ENCODE measurements at places on chromosomes 6 and 20.
A peak's percentile ranks its signal among the peaks of the same experiment; 100 is the strongest.

DNA sequence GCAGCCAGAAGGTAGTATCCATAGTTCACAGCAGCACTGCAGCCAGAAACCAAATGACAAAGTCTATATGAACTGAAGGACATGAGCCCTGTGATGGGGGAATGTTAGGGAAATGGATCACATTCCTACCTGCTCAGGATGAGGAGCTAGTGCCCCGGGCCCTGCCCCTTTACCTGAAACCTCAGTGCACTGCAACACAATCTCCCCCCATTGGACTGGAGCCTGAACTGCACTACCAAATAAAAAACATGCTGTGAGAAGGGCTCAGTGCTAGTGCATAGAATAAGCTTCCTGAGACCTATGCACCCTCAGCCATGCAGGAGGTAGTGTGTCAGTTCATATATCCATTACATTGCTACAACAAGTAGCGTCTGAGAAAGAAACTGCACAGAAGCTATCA lies 477.8 kb downstream of the HACE1 start:
- no peak for DNase-seq

- DNase-seq: no peak
Measured at GRCh38 chr6:17846762-17847161, 140.0 kb upstream of the NUP153 start.

- DNase-seq: no peak
Measured at GRCh38 chr6:50102676-50103075, 52.9 kb upstream of the DEFB112 start.

GRCh38 chr20:12056839-12057238 lies 139.1 kb downstream of the BTBD3 start:
- DNase-seq: no peak

DNA sequence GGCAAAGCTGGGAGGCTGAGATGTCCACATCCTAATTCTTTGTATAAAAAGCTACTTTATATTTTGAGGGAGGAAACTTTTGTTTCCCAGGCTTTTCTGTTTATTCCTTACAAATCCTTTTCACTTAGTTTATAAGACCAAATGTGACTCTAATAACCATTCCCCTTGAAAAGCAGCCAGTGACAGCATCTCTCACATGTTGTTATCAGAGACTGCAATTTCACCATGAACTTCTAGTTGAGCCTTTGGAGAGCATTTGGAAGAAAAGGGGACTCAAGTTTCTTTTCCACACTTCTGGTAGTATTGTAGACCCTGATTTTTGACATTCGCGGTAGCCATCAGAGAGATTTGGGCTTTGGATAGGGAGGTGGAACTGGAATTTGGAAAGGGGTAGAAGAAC lies 215.8 kb downstream of the RNF144B start:
- no peak for DNase-seq

DNA sequence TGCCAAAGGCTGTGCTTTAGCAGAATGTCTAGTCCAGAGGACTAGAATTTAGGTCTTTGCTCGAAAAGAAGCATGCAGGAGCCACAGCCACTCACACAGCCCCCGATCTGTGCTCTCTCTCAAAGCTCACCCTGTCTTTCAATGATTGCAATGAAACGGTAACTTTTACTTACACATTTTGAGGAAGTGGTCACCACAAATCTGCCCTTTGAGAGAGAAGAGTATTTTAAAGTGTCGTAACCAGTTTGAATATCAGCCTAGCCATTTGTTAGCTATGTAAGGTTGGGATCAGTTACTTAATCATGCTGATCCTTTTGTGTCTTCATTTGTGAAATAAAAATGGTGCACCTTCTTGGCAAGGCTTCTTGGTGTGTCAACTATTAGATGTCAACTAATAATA lies 209.0 kb downstream of the TFAP2A start:
- DNase-seq: no peak

DNA sequence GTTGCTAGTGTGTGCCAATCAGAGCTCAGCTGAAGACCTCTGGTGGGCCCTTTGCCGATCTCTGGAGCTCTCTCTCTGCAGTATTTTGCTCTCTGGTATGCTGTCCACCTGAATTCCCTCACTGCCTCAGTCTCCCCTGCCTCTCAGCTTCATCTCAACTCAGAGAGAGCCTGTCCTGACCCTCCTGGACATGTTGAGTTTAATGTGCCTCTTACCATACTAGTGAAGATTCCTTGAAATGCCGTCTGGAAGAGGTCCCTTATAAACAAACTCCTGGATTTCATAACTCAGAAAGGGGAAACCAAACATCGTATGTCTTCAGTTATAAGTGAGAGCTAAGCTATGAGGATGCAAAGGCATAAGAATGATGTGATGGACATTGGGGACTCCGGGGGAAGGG lies 231.1 kb upstream of the ZNF217 start:
- no peak for DNase-seq

DNA sequence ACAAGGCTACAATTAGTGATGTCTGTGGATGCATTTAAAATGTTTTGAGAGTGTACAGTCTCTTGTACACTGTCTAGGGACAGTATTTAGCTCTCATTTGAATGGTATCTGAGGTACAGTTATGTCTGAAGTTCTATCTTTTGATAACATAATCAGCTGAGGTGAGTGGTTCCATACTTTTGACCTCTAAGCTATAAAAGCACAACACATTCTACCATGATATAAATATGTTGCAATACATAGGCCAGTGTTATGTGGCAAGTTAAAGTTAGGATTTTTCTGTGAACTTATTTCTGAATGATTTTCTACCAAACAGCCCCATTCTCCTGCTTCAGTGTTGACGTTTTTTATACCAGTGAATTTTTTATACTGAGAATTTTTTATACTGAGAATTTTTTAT lies 77.6 kb downstream of the AKAP7 start:
- no peak for DNase-seq

GRCh38 chr6:8041913-8042583 lies 22.1 kb downstream of the BLOC1S5 start:
- no peak for DNase-seq

GRCh38 chr20:40880063-40880728 lies 148.4 kb upstream of the TOP1 start:
- DNase-seq: no peak

DNA sequence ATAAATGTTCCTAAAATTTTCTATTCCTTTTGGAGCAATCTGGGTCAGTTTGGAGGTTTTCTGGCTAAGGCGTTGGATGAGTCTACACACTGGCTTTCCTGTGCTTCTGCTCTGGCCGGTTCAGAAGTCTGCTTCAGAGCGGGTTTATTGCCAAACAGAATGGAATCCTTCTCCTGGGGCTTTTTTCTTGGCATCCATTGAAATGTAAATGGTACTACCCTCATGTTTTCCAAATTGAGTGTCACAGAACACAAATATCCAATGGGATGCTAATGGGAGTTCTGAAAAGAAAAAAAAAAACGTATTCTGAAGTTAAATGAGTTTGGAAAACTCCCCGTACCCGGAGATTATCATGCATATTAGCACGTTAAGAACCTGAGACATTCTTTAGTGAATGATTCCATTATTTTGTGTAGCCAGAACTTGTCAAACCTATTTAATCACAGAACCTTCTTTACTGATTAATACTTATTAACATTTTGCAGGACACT lies 930.3 kb downstream of the QKI start:
- no peak for DNase-seq

- DNase-seq: peak; percentile 5
Measured at GRCh38 chr20:10111139-10111958, 76.6 kb downstream of the ANKEF1 start.

GRCh38 chr6:70627500-70628254 lies 40.0 kb upstream of the SMAP1 start:
- no peak for DNase-seq

DNA sequence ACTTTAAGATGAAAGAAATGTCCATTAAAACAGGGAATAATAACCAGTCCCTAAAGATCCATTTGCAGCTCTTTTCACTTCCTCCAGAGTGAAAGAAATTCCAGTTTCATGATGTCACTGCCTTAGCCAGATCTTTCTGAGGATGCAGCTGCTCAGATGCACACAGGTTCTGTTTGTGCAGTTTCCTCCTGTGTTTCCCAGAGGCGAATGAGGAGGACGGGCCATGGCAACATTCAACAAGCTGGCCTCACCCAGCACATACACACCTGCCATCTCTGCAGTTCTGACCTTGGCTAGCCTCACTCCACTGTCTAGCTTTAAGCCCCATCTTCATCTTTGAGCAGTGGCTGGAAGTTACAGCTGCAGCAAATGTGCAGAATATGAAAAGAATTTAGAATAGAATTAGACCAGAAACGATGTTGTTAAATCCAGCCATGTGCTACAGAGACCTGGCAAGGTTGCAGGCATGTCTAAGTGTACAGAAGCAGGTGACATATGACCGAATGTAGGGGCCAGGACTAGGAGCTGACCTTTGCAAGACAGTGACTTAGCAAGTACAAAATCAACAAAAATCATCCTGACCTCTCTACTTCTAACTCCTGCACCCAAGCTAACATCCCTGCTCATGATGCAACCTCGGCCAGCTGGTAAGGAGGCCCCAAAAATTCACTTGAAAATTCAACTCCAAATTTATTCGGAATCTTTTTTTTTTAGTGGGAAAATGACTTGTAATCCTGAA lies 35.0 kb downstream of the FAM50B start:
- no peak for DNase-seq

- DNase-seq: no peak
Measured at GRCh38 chr6:6529275-6529674, 59.2 kb upstream of the LY86 start.

GRCh38 chr6:32151181-32151862 lies 417 bp downstream of the PRRT1 start:
- peak; percentile 37 for DNase-seq

GRCh38 chr6:1131285-1132079 lies 180.4 kb upstream of the FOXQ1 start:
- no peak for DNase-seq

DNA sequence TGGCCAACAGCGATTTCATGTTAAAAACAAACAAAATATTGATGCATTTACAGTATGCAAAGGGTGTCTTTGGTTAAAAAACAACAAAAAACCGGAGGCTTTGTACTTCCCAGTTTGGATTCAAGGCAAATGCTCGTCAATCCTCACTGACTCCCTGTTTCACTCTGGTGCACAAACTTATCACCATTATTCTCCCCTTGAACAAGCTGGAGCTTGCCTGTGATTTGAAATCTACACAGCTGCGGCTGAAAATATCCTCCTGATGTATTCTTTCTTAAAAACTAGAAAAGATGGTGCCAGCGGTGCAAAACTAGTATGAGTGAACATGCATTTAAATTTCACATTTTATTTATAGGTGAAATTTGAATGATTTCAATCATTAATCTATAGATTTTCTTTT lies 3.3 kb downstream of the PERP start:
- peak; percentile 14 for DNase-seq

- DNase-seq: no peak
Measured at GRCh38 chr20:5127859-5128424, 1.1 kb downstream of the CDS2 start.

GRCh38 chr6:155075930-155076695 lies 81.0 kb downstream of the TIAM2 start:
- no peak for DNase-seq

DNA sequence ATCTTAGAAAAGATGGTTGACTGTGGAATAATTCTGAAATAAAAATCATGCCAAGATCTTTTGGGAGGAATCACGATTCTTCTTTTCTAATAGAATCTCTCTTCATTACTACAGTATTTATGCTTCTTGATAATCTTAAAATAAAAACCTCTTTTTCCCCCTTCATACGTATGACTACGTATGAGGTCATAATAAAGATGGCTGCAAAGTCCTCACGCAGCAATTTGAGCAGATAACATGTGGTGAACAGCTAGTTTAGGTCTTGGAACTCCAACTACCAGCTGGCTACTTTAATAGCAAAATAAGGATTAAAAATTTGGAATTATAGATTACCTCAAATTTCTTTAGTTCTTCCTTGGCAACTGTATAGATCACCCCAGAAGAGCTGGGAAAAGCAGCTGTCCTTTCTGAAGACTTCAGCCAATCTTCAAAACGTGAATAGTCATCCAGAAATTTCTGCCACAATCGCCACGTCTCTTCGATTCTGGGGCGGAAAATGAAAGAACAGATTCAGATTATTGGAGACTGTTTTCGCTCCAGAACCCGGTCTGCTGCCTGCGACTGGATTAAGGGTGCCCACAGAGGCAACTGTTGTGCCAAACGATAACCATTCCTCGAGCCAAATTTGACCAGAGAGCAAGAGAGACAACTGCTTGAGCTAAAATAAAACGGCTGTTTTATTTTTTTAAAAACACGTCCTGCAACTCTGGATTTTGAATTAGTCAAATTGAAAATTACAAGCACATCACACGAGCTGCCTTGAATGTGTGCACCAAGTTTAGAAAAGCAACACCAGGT lies 347.3 kb downstream of the ESR1 start:
- no peak for DNase-seq

GRCh38 chr6:3752531-3753227 lies 1.2 kb upstream of the PXDC1 start:
- DNase-seq: no peak

- DNase-seq: no peak
Measured at GRCh38 chr6:17021539-17021889, 80.3 kb upstream of the STMND1 start.

DNA sequence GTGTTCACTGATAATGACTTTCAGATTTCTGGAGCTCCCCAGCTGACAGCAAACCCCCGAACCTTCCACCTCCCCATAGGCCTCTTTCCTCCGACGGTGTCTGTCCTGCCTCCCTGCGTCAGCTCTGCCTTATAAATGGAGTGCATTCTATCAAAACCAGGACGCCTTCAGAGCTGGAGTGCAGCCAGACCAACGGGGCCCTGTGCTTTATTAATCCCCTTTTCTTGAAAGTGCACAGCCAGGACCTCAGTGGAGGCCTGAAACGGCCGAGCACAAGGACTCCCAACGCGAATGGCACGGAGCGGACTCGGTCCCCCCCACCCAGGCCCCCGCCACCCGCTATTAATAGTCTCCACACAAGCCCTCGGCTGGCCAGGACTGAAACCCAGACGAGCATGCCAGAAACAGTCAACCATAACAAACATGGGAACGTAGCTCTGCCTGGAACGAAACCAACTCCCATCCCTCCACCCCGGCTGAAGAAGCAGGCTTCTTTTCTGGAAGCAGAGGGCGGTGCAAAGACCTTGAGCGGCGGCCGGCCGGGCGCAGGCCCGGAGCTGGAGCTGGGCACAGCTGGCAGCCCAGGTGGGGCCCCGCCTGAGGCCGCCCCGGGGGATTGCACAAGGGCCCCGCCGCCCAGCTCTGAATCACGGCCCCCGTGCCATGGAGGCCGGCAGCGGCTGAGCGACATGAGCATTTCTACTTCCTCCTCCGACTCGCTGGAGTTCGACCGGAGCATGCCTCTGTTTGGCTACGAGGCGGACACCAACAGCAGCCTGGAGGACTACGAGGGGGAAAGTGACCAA lies 42.3 kb upstream of the NAA20 start:
- DNase-seq: peak; percentile 27

DNA sequence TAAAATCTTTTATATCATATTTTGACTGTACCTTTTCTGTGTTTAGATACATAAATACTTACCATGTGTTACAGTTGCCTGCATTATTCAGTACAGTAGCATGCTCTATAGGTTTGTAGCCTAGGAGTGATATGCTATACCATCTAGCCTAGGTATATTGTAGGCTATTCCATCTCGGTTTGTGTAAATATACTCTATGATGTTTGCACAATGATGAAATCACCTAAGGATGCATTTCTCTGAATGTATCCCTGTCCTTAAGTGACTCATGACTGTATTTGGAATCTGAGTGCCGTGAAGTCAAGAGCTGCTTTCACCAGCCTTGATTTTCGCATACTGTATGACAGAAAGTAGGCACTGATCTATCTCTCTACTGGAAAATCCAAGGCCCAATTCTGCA lies 129.9 kb downstream of the UTRN start:
- no peak for DNase-seq

Data from NCI-H1694 treated with DMSO at 0.1 percent for 48 hours (cell line).